ENCODE measurements at places on chromosomes 11 and 22.

DNA sequence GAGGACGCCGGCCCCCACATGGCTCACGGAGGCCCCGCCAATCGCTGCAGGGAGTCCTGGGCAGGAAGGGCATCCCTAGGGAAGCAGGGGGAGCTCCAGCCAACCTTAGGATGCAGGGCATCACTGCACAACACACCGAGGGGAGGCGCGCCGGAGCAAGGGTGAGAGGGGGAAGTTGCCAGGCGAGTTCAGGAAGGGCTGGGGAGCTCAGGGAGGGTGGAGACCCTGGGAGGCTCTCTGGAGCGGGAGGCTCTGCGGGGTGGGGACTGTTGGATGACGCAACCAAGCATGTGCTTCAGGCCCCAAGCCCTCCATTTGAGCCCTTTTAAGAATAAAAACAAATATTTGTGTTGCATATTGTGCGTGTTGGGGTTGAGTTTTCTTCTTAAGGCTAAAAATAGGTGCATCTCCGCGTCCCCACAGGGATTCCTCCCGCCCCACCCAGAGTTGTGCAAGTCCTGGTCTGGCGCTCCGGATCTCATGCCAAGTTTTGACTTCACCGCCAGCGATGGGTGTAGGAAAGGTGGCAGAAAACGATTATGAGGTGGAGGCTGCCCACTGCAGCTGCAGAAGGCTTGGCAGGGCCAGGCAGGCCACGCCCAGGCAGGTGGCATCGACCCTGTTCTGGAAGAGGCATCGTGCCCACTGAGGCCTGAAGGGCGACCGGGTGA is 65.2 kb downstream of the WNT7B start:
- peak; percentile 77 for DNase-seq

- DNase-seq: no peak
Observed at GRCh38 chr11:122516686-122517085, 138.8 kb upstream of the UBASH3B start.

DNA sequence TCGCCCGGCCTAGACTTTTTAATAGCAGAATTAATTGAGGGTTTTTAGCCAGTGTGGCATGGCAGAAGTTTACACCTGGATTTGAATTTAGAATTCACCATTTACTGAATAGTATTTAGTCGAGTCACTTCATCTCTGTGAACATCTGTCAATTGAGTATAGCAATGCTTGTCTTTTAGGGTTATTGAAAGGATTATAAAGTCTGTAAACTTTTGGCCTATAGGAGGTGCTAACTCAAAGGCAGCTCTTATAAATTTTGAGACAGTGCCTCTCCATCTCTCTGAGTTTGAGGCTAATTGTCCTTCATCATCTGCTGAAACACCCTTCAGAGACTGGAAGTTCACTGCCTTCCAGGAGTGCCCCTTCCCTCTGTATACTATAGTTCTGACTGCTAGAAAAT is 205.0 kb downstream of the NELL1 start:
- no peak for DNase-seq

GRCh38 chr11:13339195-13340153 is 61.9 kb downstream of the BMAL1 start:
- DNase-seq: peak; percentile 82

DNA sequence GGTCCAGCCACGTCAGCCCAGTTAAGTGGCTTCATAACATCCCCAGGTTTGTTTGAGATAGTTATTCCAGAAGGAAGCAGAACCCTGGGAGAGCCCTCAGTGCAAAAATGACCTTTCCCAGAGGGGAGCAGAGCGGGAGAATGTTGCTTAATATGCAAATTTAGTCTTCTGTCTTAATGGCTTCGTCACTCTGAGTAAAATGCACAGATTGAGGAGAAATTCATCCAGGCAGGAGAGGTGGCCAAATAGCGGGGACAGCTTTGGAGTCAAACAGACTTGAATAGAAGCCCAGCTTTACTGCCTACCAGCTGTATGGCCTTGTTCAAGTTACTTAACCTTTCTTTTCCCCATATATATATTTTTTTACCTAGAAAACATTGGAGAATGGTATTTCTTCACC is 12.3 kb upstream of the NRGN start:
- no peak for DNase-seq

DNA sequence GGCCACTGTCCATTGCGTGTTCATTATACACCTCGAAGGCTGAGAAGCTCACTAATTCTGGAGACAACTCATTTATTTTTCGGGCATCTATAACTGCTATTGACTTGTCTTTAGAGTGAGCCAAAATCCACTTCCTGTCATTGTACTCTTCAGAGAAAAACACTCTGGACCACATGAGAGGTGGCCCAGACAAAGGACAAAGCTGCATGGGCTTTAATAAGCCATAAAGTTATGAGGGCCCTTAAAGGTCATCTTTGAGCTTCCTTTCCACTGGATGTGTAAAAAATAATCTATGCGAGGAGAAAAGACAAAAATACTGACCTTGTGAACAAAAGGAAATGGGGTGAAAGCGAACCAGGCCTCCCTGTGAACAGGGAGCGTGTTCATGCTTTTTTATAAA is 63.5 kb upstream of the ZC3H12C start:
- no peak for DNase-seq

DNA sequence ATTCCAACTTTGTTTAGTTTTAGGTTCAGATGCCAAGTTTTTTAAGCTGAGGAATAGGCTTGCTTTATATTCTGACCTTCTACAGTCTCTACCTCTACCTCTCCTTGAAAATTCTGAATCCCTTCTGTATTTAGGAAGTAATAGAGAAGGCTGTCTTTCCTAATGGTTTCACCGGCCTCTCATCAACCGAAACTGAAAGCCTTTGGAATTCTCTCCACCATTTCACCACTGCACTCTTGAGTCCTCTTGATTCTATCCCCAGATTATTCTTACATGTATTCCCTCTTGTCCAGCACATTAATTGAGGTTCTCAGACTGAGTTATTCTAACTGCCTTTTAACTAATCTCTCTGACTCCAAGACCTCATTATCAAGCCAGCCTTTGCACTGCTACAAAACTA is 67.7 kb upstream of the PICALM start:
- DNase-seq: no peak

GRCh38 chr11:396948-397548 is 3.0 kb downstream of the PKP3 start:
- no peak for DNase-seq

DNA sequence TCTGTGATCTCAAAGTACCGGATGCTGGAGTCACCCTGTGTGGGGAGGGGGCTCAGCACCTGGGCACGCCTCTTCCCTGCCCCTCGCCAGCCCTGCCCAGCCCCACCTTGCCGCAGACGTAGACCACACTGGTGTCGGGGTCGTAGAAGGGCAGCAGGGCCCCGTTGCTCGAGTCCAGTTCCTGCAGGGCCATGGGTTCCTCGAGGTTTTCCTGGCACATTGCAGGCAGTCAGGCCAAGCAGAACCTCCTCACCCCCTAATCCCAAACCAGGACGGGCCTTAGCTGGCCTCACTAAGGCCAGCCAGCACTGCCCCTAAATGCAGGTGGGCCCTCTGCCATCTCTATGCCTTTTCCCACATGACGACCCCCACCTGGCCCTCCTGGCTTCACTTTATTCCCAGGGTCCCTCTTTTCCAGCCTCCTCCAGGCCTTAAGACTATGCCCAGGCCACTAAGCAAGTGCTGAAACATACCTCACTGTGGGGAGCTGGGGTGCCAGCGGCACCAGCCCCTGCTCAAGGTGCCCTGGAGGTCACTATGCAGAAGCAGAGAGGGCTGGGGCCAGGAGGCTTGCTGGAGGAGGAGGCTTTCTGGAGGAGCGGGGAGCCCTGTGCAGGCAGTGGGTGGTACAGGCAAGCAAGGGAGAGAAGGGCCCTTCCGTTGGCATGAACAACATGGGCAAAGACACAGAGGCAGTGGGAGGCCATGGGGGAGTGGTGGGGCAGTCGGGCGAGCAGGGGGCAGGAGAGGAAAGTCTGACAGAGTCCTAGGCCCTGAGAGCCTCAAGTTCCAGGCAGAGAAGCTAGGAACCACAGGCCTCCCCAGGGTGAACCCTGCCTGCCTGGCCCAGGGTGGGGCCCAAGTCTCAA is 2.8 kb downstream of the CORO1B start:
- DNase-seq: no peak

DNA sequence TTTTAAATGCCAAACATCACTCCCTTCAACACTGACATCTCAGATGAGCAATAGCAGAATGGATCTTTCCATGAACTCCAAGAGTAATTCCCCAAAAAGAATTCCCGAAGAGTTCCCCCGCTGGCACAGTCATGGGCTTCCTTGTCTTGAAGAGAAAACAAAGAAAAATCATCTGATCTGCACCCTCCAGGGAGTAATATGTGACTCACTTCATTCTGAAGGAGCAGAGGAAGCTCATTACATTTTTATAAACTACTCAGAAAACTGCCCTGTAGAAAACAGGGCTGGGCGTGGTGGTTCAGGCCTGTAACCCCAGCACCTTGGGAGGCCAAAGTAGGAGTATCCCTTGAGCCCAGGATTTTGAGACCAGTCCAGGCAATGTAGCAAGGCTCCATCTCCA is 35.7 kb downstream of the CELSR1 start:
- peak; percentile 68 for DNase-seq

DNA sequence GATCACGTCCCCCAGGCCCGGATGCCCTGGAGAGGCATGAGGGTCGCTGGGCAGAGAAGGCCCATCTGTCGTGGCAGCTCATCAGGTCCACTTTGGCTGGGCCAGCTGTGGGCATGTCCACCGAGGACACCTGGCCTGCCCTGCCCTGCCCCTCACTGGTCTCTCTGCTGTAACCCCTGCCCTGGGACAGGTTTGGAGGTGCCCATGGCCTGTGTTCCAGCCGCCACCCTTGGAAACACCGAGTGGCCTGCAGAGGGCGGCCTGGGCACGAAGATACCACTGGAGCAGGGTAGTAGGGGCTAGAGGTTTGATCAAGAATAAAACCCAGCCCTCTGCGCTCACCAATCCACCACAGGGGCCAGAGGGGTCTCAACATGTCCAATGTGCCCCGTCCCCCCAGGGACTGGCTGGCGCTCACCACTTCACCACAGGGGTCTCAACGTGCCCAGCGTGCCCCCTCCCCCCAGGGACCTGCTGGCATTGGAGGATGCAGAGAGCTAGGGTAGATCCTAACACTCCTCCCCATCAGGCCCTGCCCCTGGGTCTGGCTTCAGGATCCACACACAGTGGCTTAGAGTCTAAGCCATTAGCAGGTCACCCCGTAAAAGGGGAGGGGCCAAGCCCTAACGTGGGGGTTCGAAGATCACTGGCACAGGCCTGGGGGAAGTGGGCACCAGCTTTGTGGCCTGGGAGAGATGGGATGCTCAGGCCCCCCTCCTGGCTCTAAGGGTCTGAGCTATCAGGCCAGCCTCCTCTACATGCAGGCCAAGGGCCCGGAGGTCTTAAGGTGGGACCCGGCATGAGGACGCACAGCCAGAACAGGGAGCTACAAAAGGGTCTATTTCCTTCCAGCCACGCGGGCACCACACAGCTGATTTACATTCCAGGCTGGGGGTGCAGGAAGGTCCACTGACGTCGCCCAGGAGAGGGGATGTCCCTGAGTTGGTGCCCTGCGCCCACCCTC is 1.3 kb upstream of the HDAC10 start:
- DNase-seq: peak; percentile 58

DNA sequence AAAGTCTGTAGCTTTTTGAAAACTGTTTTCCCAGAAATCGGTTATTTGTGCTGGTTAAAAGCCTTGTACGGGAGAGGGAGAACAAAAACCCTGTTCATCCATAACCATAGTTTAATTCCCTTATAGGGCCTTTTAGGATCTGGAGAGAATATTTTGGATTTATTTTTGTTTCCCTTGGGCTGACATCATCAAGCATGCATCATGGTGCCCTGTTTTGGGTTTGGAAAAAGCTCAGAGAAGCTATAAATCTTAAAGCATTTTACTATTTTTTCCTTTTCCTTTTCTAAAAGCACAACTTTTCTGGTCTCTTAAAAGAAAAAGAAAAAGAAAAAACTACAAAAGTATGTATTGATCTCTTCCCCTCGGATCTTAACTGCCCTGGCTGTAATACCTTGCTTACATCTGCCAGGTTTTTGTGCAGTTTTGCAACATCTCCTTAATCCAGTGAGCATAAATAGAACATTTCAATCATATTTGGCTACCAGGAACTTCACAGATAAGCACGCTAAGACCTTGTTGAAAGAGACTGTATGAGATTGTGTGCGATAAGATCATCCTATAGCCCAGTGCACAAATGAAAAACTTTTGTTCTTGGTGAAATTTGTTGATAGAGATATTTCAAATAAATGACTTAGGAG is 88.0 kb downstream of the ZBTB16 start:
- DNase-seq: no peak

DNA sequence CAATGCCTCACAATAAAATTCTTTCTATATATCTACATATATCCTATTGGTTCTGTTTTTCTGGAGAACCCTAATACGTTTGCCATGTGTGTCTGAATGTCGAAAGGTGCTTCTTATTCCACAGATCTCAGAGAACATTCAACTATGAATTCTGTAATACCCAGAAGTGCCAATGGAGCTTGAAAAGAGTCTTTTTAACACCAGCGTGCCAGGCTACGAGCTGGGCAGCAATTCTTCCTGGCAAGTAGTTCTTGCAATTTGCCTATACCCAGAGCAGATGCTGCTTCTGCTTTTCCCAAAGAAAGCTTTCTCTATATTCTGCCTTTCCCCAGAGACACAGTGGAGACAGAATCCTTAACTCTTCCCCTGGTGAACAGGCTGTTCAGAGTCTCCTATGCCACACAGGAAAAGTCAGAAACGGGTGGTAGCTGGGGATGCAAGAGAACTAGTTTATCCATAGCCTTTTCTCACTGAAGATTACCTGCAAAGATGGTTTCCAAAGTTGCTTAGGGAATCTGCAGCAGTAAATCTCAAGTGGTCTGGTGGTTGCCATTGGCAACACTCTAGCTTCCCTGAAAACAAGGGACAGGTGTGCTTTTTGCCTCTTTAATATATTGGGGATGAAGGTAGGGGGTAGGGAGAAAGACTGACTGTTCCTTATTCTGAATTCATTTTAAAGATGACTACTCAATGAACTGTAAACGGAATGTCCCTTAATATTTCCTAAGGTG is 16.8 kb upstream of the PAFAH1B2 start:
- DNase-seq: no peak

GRCh38 chr11:78449866-78450265 is 32.2 kb upstream of the GAB2 start:
- DNase-seq: no peak

- DNase-seq: peak; percentile 86
Observed at GRCh38 chr11:87352759-87353707, 315.3 kb downstream of the TMEM135 start.

All from RWPE1 (cell line).